Pons (tissue), 1 donor: ENCODE measurements at places on chromosomes 3 and 15.

GRCh38 chr3:27281671-27282150 is 87.5 kb downstream of the NEK10 start:
- DNase-seq: no peak

- no peak for DNase-seq
These were observed 49.7 kb downstream of the ADAM10 start for GRCh38 chr15:58699769-58700168.

DNA sequence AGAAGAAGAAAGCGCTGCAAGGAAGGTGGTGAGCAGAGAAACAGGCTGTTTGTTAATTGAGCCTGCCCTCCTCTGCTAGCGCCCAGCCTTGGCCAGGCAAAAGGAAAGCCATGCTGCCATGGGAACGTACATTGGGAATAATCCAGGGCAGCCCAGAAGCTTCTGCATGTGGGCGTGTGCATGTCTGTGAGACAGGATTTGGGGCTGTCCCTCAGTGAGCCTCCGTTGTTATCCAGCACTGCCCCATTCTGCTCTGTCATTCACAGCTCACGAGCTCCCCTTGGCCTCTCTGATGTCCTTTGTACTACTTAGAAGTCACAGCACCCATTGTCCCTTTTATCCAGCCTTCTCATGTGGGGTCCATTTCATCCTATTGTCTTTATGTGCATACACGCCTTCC is 239.1 kb upstream of the ROPN1 start:
- peak; percentile 35 for DNase-seq

GRCh38 chr15:35746121-35746520 is 200.2 kb upstream of the DPH6 start:
- no peak for DNase-seq

DNA sequence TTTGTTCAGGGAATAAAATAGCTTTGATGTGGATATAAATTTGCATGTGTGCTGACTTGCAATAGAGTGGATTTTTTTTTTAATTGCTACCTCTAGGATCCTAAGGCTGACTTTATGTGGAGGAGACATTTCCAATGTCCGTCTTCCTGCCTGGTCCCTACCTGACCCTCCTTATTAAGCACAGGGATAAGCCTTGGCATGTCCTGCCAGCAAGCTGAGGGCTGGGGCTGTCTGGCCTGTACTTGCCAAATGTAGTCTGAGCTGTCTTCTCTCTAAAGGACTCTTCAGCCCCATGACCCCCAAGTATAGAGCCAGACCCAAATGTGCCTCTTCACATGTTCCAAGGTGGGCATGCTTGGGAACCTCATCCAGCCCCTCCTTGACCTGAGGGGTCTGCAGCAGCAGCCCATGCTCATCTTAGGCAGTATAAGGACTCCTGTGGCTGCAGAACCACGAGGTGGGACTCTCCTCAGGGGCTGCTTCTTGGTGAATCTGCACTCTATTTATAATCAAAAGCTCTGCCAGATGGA is 88.8 kb downstream of the CACNA1D start:
- DNase-seq: no peak

- no peak for DNase-seq
These were observed 77.6 kb upstream of the FRMD4B start for GRCh38 chr3:69463531-69463930.

DNA sequence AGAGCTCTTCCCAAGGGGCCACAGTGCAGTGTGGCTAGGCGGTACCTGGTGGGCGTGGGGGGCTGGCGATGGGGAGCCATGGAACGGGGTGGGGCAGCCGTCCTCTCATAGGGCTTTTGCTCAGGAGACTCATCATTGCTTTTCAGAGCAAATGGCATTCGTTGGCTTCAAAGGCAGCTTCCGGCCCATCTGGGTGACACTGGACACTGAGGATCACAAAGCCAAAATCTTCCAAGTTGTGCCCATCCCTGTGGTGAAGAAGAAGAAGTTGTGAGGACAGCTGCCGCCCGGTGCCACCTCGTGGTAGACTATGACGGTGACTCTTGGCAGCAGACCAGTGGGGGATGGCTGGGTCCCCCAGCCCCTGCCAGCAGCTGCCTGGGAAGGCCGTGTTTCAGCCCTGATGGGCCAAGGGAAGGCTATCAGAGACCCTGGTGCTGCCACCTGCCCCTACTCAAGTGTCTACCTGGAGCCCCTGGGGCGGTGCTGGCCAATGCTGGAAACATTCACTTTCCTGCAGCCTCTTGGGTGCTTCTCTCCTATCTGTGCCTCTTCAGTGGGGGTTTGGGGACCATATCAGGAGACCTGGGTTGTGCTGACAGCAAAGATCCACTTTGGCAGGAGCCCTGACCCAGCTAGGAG is 40.8 kb downstream of the MESD start:
- no peak for DNase-seq

DNA sequence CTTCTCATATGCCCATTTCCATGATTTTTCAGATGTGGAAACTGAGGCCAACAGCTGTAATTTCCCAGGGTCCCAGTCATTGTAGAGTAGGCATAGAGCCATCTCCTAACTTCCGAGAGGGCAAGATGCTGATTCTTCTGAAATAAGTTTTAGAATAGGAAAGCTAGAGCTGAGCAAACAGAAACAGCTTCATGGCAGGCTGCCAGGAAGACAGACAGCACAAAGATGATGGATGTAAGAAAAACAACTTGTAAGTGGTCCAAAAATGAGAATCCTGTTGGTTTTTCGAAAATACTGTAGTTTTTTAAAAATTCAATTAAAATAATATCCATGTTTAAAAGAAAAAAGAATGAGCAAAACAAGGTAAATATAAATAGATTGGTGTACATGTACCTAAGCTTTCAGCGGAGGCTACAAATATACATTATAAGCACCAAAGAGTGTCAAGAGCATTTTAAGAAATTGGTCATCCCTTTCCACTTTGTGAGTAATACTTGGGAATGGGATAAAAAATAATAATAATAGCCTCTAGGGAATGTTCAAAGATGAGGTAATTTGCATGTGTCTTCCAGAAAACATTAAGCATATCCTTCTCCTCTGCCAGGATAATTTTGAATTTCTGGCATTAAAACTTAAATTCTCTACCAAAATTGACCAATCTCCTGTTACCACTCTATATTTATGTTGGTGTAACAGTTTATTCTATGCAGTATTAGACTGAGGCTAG is 406.6 kb downstream of the MECOM start:
- no peak for DNase-seq

GRCh38 chr3:194984622-194985021 is 286.3 kb downstream of the XXYLT1 start:
- no peak for DNase-seq

DNA sequence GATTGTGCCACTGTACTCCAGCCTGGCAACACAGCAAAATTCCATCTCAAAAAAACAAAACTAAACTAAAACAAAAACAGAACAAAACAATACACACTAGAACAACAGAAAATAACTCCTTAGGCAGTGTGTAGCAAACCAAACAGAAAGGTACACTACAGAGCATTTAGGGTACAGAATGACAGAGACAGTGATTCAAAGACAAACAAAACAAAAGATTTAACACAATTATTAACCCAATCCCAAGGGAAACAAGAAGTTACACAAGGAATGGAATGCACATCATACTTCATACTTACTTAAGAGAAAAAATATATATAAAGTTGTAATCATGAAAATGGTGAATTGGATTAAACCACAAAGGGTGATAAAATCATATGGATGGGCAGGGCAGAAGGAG is 12.9 kb downstream of the SLC25A20 start:
- no peak for DNase-seq

DNA sequence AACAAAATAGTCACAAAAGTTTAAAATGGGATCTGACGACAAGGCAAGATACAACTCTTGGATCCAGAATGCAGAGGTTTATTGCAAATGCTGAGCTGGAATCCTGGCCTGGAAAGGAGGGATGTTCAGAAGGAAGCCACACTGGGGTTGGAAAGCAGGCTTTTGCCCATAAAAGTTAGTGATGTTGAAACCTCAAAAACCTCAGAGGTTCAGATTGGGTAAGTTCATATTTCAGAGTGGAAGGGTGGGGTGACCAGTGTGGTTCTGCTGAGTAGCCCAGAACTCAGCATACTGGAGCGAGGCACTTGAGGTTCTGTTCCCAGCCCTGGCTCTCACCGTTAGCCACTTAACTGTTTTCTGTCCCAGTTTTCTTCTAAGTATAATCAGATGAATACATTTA is 114.0 kb upstream of the OSTN start:
- no peak for DNase-seq

DNA sequence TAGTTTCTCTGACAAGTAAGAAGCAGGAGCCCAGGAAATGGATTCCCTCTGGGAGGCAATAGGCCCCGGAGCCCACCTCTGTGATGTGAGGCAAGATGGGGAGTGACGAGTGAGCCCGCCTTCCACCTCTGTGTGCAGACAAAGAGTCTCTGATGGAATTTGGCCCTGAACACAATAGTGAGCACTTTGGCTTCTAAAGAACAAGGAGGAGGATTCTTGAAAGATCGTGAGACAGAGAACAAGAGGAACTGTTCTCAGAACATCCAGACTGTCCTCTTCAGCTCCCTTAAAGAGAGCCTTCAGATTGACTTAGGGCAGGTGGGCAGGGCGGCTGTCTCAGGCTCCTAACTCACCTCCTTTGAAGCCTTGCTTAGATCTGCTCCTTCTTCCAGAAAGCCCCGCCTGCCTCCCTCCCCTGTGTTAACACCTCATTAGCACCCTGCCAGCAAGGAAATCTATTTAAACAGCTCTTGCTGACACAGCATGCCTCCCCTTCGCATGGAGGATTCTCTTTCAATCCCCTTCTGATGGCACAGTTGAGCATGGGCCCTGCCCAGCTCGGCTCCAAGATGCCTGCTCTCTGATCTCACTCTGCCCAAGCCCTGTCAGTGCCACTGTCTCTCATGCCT is 430.3 kb downstream of the NTRK3 start:
- DNase-seq: no peak

DNA sequence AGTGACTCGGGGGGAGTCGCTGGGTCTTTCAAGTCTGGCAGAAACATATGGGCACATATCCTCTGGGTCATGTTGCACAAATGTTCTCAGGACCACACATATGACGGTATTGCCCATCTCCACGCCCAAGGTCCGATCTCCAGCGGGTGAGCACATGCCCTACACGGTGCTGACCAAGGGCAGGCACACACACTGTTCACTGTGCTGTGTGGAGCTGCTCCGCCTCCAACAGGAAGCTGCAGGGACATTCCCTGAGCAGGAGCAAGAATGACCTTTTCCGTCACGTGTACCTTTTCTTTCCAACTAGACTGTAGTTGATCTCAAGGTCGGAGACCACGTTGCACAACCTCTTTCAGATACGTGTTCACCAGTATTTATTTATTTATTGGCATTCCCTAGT is 41.7 kb upstream of the B3GNT5 start:
- peak; percentile 30 for DNase-seq

GRCh38 chr15:84634228-84634837 is 19.8 kb downstream of the WDR73 start:
- peak; percentile 49 for DNase-seq

- peak; percentile 76 for DNase-seq
These were observed 74.4 kb downstream of the DLG1 start for GRCh38 chr3:197224034-197224444.

DNA sequence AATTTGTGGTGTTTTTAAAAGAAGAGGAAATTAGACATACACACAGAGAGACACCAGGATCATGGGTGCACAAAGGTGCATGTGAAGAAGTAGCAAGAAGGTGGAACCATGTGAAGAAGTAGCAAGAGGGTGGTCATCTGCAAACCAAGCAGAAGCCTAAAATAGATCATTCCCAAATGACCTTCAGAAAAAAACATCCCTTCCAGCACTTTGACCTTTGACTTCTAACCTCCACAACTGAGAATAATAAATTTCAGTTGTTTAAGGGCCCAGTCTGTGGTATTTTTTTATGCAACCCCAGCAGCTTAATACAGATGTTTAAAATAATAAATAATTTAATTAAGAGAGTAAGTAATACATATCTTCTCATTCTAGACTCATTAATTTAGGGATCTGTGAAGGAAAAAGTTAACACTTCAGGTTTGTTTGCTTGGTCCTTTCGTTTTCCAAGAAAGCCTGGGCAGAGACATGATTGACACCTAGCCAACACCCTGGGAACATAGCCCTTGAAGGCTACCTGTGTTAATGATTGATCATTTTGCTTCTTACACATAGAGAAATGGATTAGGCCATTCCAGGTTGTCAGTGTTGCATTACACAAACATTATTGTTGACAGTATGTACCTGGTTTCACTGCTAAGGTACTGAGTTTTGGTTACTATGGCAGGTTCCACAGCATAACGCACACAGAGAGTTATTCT is 1331.2 kb upstream of the GBE1 start:
- DNase-seq: no peak

DNA sequence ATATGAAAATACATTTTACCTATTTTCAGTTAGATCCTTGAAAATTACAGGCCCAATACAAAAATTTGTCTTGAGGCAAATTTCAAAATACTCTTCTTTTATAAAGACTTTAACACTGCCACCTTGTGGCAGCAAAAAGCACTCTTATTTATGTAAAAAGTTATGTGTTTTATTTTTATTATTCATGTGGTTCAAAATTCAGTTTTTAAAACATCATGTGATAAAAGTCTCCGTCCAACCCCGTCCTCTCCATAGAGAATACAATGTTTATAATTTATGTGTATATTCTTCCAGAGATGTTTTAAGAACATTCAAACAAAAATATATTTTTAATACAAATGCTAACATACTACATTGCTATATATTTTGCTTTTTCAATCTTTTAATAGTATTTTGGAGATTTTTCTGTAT is 36.9 kb upstream of the TRIM59 start:
- peak; percentile 72 for DNase-seq

DNA sequence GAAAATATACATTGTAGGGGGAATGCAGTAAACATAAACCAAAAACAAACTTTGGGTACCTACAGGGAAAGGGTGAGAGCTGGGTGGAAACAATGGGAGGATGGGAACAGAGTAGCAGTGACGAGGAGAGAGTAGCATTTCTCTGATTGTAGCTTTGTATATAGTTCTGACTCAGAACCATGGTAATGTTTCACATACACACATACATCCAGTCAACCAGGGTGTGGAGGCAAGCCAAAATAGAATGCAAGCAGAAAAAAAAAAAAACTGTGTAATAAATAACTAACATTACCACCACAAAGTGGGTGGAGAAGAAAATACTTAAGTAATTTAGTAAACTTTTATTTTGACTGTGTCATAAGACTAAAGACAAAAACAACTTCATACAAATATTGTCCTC is 27.2 kb downstream of the BCL2A1 start:
- no peak for DNase-seq

DNA sequence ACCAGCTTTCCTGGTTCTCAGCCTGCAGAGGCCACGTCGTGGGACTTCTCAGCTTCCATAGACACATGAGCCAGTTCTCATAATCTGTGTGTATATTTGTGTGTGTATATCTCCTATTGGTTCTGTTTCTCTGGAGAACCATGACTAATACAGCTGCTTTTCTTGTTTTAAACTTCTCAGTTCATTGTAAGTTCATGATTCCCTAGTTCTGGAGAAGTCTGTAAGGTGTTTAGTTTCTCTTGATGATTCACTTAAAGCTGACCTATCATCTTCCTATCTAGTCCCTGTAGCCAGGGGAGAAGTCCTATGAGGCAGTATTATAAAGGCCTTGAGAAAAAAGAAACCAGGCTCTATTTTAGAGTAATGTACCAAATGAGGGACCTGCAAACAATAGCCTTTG is 147.7 kb downstream of the RYR3 start:
- no peak for DNase-seq
